ENCODE measurements at places on chromosomes 6 and 20.

DNA sequence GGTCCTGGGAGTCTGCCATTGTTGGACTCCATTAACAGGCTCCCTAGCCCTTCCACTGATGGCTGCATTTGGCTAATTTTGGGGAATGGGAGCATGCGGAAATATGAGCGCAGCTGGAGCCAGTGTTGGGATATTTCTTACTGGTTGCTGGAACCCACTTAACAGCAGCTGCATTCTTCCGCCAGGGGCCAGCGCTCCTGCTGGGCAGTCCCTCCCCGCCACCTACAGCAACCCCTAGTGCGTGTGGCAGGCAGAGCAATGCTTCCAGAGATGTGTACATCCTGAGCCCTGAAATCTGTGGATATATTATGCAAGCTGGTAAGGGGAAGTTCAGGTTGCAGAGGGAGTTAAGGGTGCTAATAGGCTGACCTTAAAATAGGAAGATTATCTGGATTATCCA lies 16.4 kb downstream of the CST8 start:
- no peak for DNase-seq

GRCh38 chr6:12047792-12048432 lies 35.8 kb downstream of the HIVEP1 start:
- no peak for DNase-seq

GRCh38 chr6:108200186-108200585 lies 34.4 kb downstream of the NR2E1 start:
- DNase-seq, result no peak

- no peak for DNase-seq
Measured at GRCh38 chr6:117548797-117549301, 53.5 kb downstream of the GOPC start.

DNA sequence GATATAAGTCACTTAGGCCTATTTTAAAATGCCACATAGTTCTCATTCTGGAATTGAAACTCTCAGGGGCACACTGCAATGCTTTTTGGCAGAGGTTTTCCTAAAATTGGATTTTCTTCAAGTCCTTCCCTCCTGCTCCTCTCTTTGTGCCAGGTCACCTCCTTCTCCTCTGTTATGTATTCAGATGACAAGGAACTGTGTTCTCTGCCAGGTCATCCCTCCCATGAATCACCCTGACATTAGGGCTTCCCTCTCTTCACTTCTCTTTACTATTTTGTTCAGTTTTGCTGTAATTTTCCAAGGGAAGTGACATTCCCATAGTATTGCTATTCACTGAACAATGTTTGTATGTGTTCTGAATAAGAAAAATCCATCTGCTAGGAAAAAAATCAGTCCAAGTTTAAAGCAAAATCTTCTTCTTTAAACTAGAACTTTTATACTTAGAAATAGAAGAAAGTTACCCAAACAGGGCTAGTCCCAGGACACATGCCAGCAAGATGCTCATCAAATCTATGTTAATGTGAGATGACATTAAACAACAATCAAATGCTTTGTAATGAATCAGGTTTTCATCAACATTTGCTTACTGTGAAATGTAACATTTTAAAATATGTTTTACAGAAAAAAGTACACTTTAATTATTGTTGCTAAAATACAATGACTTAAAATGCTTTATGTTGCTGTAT lies 461.1 kb downstream of the MMUT start:
- DNase-seq, result peak; percentile 15

- DNase-seq, result no peak
Measured at GRCh38 chr6:33843131-33844121, 39.6 kb upstream of the MLN start.

- no peak for DNase-seq
Measured at GRCh38 chr20:32140603-32141002, 31.1 kb downstream of the TM9SF4 start.

- no peak for DNase-seq
Measured at GRCh38 chr6:28543651-28544610, 18.2 kb downstream of the GPX5 start.

GRCh38 chr6:170449835-170450753 lies 103.0 kb downstream of the PSMB1 start:
- no peak for DNase-seq

- DNase-seq, result no peak
Measured at GRCh38 chr6:168355716-168356522, 36.3 kb upstream of the DACT2 start.

- no peak for DNase-seq
Measured at GRCh38 chr20:14885661-14886060, 548.2 kb upstream of the FLRT3 start.

DNA sequence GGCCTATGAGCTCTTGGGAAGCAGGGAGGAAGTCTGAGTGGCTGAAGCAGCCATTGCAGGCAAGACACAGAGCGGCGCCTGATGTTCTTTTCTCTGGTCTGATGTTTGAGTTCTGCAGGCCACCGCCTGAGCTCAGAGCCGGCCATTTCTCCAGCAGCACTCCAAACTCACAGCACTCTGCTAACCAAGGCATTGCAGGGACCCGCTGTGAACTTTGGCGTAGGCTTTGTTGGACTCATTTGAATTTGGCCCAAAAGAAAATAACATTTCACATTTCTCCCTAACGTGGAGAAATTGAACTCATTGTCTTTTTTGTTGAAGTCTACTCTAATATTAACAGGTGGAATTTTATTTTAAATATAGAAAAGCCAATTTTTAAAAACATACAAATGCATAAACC lies 336.1 kb downstream of the FARS2 start:
- DNase-seq, result no peak

- DNase-seq, result no peak
Measured at GRCh38 chr6:28488916-28489365, 26.7 kb downstream of the GPX6 start.

GRCh38 chr6:20954315-20954714 lies 420.1 kb downstream of the CDKAL1 start:
- no peak for DNase-seq

DNA sequence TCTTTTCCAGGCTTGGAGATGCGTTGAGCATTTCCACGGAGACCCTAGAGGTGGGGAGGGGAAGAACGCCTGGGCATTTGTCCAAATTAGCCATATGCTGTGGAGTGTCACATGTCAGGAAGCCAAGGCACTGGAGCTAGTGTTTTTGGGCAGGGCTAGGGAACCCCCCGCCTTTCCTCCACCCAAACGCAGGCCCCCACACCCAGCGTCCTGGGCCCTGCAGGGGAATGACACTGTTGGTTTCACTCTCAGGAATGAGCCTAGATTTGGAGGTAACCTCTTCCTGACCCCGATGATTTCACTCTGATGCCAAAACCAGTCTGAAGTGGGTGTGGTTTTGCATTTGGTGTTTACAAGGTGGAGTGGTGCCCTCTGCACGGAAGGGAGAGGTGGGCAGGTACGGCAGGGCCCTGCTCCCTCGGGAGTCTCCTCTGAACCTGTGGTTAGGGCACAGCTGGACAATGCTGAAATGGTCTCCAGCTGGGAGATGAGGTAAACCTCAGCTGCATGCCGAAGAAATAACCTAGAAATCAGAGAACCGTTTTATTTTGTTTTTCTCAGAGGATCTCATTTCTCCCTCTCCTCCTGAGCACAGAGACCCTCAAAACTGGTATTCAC lies 29.5 kb downstream of the MTHFD1L start:
- no peak for DNase-seq

DNA sequence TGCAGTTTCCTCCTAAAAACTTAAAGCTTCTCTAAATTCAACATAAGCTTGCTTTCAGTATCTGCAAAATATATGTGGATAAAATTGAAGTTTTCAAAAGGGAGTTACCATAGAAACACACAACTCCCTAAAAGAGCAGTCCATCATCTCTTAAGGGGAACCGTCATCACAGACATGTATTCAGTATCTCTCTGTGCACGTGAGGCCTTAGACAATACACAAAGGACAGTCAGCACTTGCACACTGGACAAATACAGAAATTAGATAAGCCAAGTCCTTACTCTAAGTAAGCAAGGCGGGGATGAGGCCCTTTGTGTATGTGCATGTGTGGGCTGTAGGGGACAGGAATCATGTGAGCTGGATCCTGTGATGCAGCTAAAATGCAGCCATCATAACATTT lies 136.6 kb downstream of the BACH2 start:
- DNase-seq, result peak; percentile 51

- no peak for DNase-seq
Measured at GRCh38 chr6:39521958-39522357, 199.5 kb upstream of the KCNK16 start.

GRCh38 chr20:19966840-19967239 lies 50.3 kb upstream of the NAA20 start:
- DNase-seq, result no peak

DNA sequence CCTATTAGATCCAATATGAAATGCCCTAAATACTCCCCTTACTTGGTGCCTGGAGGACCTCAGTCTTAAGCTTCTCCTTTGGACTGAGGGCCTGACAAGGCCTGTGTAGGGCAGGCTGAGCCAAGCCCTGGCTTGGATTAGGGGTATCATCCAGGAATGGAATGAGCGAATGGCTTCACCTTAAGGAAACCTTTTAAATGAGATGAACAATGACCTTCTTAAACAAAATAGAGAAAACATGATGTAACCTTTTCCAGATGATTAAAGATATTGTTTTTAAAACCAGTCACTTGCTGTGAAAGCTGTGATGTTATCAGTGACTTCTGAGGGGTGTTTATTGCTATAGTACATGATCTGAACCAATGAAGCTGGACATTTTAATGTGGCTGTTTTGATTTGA lies 55.5 kb downstream of the TRAF3IP2 start:
- DNase-seq, result no peak

- DNase-seq, result no peak
Measured at GRCh38 chr6:130913120-130913519, 85.9 kb downstream of the SMLR1 start.

- DNase-seq, result no peak
Measured at GRCh38 chr20:15252304-15252703, 914.9 kb upstream of the FLRT3 start.

DNA sequence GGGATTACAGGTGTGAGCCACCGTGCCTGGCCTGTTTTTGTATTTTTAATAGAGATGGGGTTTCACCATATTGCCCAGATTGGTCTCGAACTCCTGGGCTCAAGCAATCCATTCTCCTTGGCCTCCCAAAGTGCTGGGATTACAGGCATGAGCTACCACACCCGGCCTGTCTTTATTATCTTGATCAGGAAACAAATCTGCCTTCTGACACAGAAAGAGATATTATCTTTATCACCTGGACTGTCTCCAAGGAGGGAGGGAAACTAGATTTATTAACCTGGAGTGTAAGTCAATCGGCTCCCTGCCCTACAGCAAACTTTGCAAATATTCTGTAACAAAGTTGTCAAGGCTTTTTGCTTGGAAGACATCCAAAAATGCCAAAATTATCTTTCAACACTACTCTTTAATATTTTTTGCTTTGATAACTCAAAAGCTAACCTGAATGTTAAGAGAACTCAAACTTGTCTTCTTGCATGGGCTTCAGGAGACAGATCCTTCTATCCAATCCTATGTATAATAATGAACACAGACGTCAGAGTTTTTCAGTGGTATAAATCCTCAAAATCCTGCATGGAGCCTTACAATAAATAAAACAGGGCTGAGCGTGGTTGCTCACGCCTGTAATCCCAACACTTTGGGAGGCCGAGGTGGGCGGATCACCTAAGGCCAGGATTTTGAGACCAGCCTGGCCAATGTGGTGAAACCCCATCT lies 85.0 kb upstream of the LOC128125822 start:
- DNase-seq, result no peak

DNA sequence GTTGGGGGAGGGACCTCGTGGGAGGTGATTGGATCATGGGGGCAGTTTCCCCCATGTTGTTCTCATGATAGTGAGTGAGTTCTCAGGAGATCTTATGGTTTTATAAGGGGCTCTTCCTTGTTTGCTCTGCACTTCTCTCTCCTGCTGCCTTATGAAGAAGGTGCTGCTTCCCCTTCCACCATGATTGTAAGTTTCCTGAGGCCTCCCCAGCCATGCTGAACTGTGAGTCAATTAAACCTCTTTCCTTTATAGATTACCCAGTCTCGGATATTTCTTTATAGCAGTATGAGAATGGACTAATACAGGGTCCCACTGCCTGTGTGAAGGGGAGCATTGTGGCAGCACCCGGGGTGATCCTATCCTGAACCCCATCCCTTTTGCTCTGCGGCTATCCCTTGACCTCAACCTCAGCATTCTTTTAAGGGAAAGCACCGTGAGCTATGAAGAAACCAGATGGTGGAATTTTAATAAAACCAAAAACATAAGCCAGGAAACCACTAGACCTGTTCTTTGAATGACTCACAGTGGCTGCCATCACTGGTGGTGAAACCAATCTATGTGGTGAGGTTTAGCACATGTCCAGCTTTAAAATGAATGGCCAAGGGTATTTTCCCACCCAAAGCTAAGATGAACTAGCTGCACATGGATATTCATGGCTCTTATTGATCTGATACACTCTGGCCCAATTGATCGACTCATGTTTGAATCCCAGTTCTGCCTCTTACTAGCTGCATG lies 62.2 kb downstream of the ZDHHC14 start:
- no peak for DNase-seq

DNA sequence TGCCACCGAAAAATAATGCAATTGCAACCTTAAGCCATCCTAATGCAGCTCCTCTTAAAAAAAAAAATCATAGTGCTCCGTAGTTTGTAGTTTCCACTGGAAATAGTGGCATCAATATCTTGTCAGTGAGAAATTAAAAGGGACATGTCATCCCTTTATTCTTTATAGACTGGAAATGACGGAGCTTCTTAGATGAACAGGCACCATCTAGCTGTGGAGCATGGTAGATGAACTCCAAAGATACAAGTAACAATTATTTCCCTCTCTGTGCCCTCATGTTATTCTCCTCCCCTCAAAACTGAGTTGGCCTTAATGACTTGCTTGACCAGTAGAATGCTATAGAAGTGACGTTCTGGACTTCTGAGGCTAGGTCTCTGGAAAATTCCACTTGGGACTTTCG lies 268.1 kb upstream of the SPTLC3 start:
- no peak for DNase-seq

GRCh38 chr20:16312998-16313397 lies 260.2 kb downstream of the KIF16B start:
- DNase-seq, result no peak

GRCh38 chr6:148247386-148248063 lies 95.1 kb upstream of the SASH1 start:
- DNase-seq, result no peak

- no peak for DNase-seq
Measured at GRCh38 chr6:47075741-47076421, 33.7 kb upstream of the ADGRF1 start.

GRCh38 chr6:32972353-32973143 lies 4.2 kb downstream of the BRD2 start:
- peak; percentile 56 for DNase-seq

Data from anterior cingulate cortex (tissue), 58 donors.